ENCODE measurements at places on chromosomes 5 and 9. TPM values are rescaled to one million over a fixed set of nuclear protein-coding genes. Genes with fewer than 3 reads are reported as not detected.

GRCh38 chr5:135978212-135978631, 23.4 kb upstream of the LECT2 start:
- peaks cover 53% of the 10 kb centered on the region for H3K27me3 ChIP-seq
- H3K4me3 ChIP-seq = no peak overlapping the region
- no peaks in the 10 kb centered on the region for H3K36me3 ChIP-seq
- H3K27ac ChIP-seq = no peak overlapping the region

The TIGD6 gene
- 4.9 TPM for total RNA-seq

DNA sequence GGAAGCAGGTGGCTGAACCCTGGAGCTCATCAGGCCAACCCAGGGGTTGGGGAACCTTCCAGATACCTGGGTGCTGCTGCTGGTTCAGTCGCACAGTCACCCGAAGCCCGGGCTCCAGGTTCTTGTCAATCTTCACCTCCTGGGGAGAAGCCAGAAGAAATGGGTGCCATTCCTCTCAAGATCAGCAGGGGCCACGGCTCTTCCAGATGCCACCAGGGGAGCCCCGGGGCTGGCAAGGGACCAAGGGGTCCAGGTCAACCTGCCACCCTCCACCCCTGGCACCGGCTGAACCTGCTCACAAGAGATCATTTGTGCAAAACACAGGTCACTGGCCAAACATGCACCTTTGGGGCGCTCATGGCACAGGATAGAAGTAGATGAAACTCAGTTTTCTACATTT, 4.7 kb downstream of the SPOUT1 start:
- peaks cover 9% of the 10 kb centered on the region for H3K4me1 ChIP-seq
- no peak for DNase-seq
- no peaks in the 10 kb centered on the region for H3K27me3 ChIP-seq
- no peak overlapping the region for H3K4me3 ChIP-seq
- no peaks in the 10 kb centered on the region for H3K36me3 ChIP-seq
- no peak overlapping the region for H3K27ac ChIP-seq

DNA sequence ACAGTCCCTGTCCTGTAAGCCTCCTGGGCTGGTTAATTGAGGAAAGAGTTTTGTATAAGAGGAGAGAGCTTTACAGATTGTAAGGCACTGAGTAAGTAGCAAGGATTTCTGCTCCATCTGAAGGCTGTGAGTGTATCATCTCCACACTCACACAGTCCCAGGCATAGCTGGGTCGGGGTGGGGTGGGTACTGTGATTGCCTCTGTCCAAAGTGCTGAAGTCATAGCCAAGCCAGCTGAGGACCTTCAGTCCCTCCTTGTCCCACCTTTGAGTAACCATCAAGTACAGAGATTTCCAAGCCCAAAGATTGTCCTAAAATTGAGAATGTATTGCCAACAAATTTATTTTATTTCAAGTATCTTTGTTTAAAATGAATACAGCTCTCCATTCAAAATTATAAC, 5.5 kb upstream of the DNAJB5 start:
- H3K36me3 ChIP-seq = no peaks in the 10 kb centered on the region
- H3K27me3 ChIP-seq = peaks cover 29% of the 10 kb centered on the region
- H3K27ac ChIP-seq = no peak overlapping the region
- DNase-seq = no peak
- peaks cover 20% of the 10 kb centered on the region for H3K4me1 ChIP-seq

The ANP32B gene
- total RNA-seq = 119 TPM
